ENCODE measurements at places on chromosomes 3 and 15. TPM values are rescaled to one million over a fixed set of nuclear protein-coding genes. Genes with fewer than 3 reads are reported as not detected.

CCRL2 gene
- total RNA-seq = 1.5 TPM

CYP11A1 gene
- 0.80 TPM for total RNA-seq

TMIE gene
- total RNA-seq = 0.12 TPM

TNIK gene
- total RNA-seq = 15.0 TPM

CTXN2 gene
- not detected for total RNA-seq

SST gene
- total RNA-seq = 52.4 TPM

EPB42 gene
- 0.24 TPM for total RNA-seq

ISL2 gene
- total RNA-seq = 5.3 TPM

SLC9C1 gene
- 0.03 TPM for total RNA-seq

EPHA3 gene
- 15.3 TPM for total RNA-seq

OSBPL10 gene
- total RNA-seq = 22.3 TPM

NME9 gene
- not detected for total RNA-seq

- DNase-seq = no peak
Observed at GRCh38 chr3:123720638-123721037, 135.8 kb upstream of the HACD2 start.

- DNase-seq = no peak
Observed at GRCh38 chr15:66189291-66189690, 64.3 kb downstream of the MEGF11 start.

DNA sequence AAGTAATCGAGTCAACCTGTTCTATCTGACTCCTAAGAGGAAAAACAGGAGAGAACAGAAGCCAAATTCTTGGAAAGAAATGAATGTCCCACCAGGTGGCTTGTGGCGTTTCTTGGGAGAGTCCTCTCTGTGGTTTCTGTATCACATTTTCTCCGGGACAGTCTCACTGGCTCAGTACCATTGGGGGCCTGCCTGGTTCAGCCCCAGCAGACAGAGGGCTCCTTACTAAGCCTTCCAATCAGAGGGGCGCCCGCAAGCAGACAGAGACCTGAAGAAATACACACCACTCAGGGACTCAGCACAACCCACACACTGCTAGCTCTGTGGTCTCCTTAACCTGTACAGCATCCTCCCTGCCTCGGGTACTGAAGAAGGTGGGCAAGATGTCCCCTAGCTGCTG, 302.1 kb downstream of the TLE3 start:
- no peak for DNase-seq

DNA sequence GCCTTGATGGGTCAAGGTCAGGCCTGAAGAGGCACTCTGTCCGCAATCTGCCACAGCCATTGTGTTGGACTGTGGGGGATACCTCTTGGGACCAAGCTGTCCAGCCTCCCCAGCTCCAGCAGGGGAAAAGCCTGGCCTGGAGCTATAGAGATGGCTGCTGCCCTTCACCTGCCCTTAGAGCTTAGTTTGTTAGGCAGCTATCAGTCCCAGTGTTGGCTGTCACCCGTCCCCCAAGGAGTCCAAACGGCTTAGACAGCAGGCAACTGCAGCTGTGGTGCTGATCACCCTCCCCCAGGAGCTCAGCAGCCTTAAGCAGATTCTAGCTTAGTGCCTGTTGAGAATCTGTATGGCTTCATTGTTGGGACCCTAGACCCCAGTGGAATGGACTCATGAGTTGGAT, 180.3 kb downstream of the MYRIP start:
- DNase-seq = no peak

- no peak for DNase-seq
Observed at GRCh38 chr3:177591379-177591778, 394.1 kb upstream of the TBL1XR1 start.

DNA sequence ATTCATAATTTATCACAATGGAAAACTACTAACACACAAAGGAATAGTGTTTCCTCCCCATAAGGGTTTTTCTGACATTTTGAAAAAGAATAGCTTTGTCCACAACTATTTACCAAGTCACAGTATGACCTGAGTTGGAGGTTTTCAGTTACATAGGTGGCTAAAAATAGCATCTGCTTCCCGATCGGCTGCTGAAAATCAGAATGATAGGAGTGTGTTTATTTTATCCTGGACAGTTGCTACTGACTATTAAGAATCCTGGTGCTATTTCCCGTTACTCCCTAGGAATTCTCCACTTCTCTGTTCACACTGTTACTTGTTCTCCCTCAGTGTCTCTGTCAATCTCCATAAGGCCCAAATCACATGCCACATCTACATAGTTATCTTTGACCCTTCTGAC, 353.9 kb upstream of the RARB start:
- DNase-seq = no peak

GRCh38 chr3:8760091-8760490, 9.3 kb downstream of the OXTR start:
- DNase-seq = no peak

DNA sequence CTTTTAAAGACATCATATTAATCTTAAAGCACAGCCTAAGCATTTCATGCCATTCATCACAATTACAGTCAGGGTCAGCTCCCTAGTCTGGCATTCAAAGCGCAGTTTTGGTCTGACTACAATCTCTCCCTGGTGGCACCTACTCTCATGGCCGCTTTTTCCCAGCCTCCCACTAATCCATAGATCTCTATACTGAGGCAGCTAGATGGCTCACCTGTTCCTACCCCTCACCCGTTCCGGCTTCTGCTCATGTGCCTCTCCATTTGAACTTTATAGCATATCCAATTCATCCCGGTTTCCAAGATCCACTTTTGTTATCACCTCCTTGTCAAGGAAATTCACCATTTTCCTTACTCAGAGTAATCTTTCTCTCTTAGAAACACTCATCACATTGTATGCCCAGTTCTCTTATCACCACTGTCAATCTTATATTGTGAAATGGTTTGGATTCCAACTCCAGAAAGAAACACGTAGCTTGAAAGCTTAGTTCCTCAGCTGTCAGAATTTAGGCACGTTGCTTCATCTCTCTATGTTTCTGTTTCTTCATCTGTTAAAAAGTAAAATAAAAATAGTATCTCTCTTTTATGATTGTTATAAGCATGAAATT, 220.0 kb upstream of the UBE2E2 start:
- no peak for DNase-seq

- peak; percentile 50 for DNase-seq
Observed at GRCh38 chr3:46162975-46163555, 45.0 kb downstream of the CCR1 start.

DNA sequence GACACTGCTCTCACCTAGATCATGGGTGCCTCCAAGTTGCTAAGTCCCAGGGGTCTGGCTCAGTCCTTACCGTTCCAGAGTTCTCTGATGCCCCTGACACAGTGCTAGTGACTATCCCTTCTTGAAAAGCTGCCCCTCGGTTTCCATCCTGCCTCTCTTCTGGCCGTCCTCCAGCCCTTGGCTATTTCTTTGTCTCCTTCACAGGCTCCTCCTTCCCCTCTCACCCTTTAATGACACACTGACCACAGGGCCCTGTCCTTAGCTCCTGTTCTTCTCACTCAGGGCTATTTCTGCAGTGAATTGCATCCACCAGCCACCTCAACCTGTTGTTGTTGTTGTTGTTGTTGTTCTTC, 31.1 kb downstream of the SLC28A1 start:
- no peak for DNase-seq

DNA sequence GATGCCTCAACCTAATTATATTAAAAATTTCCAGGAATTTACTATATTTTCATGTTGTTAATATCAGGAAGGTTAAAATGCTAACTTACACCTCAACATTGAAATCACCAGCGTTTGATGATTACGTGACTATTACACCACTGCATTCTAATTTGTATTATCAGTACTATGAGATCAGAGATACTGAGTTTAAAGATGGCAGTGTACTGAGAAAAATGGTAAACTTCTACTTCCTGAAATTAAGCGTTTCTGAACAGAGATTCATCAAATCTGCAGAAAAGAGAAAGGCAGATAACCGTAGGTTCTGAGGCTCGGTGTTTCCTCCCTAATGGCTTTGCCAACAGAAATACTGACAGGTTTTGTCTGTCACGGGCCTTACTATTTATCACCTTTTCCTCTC, 69.9 kb downstream of the CRTC3 start:
- DNase-seq = no peak

DNA sequence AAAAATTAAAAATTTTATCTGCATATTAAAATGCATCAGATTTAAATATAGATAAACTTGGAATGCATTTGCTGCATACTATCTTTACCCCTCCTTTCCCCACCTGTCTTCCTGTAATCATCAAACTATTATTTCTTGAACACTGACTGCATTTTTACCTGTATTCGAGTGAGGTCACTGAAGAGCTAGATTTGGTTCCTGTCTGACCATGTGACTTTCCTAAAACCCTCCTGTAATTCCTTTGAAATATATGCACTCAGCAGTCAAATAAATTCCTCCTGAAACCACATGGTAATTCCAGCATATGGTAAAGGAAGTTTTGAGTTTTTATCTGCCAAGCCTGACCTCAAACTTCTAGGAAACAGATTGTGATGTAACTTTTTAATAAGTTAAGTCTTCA, 445.6 kb upstream of the FRG2C start:
- DNase-seq = no peak

DNA sequence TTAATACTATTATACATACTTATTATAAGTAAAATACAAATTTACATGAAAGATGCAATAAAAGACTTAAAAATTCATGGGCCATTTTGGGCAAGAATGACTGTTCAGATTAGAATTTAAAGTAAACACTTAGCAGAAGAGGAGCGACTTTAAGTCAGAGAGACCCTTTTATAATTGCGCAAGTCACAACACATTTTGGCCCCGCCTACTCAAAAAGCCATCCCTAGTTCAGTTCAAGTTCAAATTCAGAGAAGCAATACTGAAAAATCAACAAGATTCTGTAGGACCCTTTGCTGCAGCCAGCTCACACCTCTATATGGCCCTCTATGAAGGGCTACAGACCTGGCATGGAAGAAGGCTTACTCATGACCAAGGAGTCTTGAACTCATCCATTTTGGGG, 64.6 kb downstream of the PEAK1 start:
- DNase-seq = no peak

DNA sequence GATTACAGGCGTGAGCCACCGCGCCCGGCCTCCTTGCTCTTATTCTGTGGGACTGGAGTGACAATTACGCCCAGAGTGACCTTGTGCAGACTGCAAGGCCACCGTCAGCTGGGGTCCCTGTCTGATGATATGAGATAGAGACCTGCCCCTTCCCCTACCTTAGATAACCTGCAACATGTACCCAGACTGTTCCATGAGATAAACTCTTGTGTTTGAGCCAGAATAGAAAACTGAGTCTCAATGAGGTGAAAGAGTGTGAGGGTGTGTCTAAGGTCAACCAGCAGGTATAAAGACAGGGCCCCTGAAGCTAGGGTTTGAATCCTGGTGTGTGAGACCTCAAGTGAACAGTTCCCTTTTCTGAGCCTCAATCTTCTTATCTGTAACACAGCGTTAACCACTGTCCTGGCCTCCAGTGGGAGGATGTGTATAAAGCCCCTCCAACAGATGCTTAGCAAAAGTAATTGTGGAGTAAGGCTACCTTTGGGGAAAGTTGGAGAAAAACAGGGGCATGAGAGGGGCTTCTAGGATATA, 6.0 kb downstream of the TADA3 start:
- DNase-seq = no peak

GRCh38 chr3:151560738-151561137, 99.9 kb upstream of the IGSF10 start:
- DNase-seq = no peak

DNA sequence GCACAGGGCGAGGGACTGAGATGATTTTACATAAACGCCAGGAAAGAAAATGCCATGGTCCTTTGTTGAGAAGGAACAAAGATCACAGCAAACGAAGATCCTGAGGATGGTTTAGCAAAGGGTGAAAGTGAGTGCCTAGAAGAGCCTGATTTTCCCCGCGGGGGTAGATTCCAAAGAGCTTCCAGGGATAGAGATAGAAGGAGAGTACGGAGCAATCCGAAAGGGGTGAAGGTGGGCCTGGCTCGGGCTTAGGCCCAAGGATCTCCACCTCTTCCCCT, 977 bp downstream of the CDC25A start:
- DNase-seq = no peak

- no peak for DNase-seq
Observed at GRCh38 chr15:78024519-78024870, 53.0 kb downstream of the TBC1D2B start.

- DNase-seq = no peak
Observed at GRCh38 chr3:177714945-177715344, 517.7 kb upstream of the TBL1XR1 start.

- no peak for DNase-seq
Observed at GRCh38 chr3:188964957-188965356, 206.8 kb upstream of the TPRG1 start.

DNA sequence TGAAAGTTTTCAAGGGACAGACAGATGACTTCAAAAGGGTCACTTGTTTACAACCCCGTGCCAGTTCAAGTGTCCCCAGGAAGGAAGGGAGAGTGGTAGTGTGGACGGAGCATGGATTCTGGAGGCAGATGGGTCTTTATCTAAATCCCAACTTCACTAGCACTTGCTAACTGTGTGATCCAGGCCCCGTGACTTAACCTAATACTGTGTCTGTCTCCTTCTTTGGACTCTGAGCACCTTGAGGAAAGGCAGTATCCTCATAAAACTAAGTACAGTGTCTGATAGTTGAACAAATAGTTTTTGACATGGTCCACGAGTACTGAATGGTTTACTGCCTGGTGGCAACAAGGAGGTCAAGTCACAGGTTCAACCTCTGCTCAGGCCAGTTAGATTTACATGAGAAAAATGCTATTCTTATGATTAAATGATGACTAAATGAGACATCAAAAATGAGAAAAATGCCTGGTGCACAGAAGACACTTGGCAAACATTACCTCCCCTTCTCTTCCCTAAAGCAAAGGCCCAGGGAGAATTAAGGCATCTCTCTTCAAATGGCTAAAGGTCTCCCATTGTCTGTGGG, 48.9 kb downstream of the ABCC5 start:
- DNase-seq = peak; percentile 31
